Activated CD4-positive, alpha-beta T cell treated with anti-CD3 and anti-CD28 coated beads, Interleukin-2, amount 10 ng/mL, durations not matched to agents 24 days and 14 days (primary cell): ENCODE measurements at places on chromosomes 5 and 9. TPM values are rescaled to one million over a fixed set of nuclear protein-coding genes. Genes with fewer than 3 reads are reported as not detected.

The LMX1B gene
- total RNA-seq, result not detected in 2 replicates

The HAPLN1 gene
- total RNA-seq, result not detected in 2 replicates

The GARIN3 gene
- total RNA-seq, result 0.19 and 0.36 TPM in 2 replicates

The ADAMTS6 gene
- 0.73 and 0.89 TPM in 2 replicates for total RNA-seq

The OTP gene
- not detected in 2 replicates for total RNA-seq

The PCDHGA11 gene
- 0.23 and 0.31 TPM in 2 replicates for total RNA-seq

The OBP2B gene
- total RNA-seq, result not detected in 2 replicates

DNA sequence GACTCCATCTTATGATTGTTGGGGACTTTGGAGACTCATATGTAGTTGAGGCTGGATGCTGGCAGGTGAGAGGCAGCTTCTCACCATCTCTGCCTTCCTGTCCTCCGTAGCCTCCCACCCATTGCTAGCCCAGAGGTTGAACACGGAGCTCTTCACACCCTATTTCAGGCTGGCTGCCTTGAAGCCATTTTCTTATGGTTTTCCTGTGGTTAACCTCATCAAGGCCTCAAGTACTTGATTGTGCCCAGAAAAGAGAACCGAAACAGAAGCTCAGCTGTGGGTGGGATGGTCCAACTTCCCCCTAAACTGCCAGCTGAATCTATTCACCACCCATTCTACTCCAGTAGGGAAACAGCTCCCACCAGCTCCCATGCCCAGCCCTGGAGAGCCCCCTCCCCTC lies 102.9 kb downstream of the LIFR start:
- peaks cover 21% of the 10 kb centered on the region for H3K4me1 ChIP-seq
- H3K4me3 ChIP-seq, result peak overlapping the region; percentile 38
- peaks cover 75% of the 10 kb centered on the region for H3K27me3 ChIP-seq
- H3K36me3 ChIP-seq, result no peaks in the 10 kb centered on the region
- H3K27ac ChIP-seq, result peak overlapping the region; percentile 72

DNA sequence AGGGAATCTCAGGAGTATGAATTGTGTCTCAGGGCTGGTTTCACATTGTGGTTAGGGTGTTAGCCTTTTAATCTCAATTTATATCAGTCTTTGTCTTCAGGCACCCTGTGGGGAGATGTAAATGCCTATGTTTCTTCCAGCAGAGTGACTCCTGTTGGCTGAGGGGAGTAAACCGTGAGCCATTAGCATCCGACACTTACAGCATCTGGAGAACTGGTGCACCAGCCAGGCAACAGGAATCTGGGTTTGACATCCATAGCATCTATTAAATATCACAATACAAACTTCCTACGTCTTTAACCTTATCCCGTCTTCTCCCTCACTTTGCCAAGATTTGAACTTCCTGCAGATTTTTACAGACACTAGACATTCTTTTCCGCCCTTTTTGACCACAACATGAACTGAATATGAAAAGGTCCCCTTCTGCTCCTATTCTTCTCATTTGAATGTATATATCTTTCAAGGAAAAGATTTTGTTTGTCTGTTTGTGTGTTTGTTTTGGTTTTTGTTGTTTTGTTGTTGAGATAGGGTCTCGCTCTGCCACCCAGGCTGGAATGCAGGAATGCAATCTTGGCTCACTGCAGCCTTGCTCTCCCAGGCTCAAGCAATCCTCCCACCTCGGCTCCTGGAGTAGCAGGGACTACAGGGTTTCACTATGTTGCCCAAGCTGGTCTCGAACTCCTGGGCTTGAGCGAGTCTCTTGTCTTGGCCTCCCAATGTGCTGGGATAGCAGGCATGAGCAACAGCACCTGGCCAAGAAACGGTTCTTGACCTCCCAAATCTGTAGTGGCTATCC lies 626.2 kb downstream of the TLR4 start:
- H3K27me3 ChIP-seq, result no peaks in the 10 kb centered on the region
- H3K27ac ChIP-seq, result no peak overlapping the region
- no peak overlapping the region for H3K4me3 ChIP-seq
- no peaks in the 10 kb centered on the region for H3K36me3 ChIP-seq
- no peak for DNase-seq
- H3K4me1 ChIP-seq, result no peaks in the 10 kb centered on the region

GRCh38 chr9:77128125-77128789 lies 49.1 kb upstream of the VPS13A start:
- H3K27ac ChIP-seq, result no peak overlapping the region
- H3K36me3 ChIP-seq, result no peaks in the 10 kb centered on the region
- no peak for DNase-seq
- peaks cover 8% of the 10 kb centered on the region for H3K27me3 ChIP-seq
